ENCODE measurements at places on chromosomes 1 and 21.

- no peak for DNase-seq
Measured at GRCh38 chr1:169060919-169061639, 45.4 kb upstream of the ATP1B1 start.

GRCh38 chr1:170881268-170882265 is 53.8 kb upstream of the MROH9 start:
- peak; percentile 3 for DNase-seq

DNA sequence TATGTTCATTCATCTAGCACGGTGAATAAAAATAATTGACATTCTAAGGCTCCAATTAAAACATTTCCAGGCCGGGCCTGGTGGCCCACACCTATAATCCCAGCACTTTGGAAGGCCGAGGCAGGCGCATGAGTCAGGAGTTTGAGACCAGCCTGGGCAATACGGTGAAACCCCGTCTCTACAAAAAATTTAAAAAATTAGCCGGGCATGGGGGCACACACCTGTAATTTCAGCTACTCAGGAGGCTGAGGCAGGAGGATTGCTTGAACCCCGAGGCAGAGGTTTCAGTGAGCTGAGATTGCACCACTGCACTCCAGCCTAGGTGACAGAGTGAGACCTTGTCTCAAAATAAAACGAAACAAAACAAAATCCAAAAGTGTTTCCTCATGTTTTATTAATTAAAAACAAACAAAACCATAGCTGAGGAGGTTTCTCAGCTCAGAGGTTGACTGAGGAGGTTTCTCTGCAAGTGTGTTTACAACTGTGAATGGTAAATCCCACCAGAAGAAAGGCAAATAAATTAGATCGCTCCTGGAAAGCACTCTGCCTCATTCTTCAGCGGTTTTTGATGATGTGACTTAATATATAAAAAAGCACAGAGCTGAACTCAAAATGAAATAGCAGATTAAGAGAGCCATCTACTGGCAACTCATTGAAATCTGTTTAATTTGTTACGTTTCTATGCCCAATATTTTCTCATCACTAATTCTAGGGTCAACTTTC is 37.7 kb upstream of the ATG4C start:
- DNase-seq = no peak

GRCh38 chr1:228867108-228867950 is 132.1 kb downstream of the RHOU start:
- no peak for DNase-seq

DNA sequence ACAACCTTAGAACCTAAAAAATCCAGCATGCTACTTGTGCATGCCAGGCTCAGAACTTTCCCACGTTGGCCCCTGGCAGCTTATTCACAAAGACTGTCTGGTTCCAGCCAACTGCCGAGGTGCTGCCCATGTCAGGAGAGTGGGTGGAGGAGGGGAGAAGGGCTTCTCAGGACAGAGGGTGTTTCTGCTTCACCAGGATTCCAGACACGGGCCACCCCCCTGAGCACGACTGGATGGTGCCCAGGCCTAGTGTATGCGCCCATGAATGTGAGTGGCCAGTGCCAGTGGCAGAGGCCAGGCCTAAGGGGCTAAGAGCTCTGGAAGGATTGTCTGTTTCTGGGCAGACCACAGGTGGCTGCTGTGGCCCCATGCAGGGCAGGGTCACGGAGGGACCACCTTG is 148.2 kb upstream of the COL6A1 start:
- no peak for DNase-seq

GRCh38 chr1:168455764-168456163 is 88.0 kb downstream of the XCL2 start:
- DNase-seq = no peak

- DNase-seq = no peak
Measured at GRCh38 chr1:19461220-19461554, 24.2 kb downstream of the CAPZB start.
